ENCODE measurements at places on chromosomes 7 and 10.

GRCh38 chr7:55173671-55174070 lies 154.9 kb downstream of the EGFR start:
- DNase-seq = no peak

DNA sequence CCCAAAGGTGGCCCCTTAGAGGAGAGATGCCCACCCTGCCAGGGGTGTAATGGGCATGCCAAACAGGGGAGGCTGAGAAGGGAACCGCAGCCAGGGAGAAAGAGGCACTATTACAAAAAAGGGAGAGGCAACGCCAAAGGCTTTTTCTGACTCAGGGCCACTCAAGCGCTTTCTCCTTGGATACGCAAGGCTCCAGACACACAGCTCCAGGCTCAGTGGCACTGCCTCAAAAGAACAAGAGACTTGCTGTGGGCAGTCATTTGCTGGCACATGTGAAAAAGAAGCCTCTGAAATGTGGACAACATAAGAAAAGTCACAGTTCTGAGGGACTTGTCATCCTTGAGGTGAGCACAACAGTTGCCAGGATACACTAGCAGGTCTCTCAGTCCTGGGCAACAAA lies 128.4 kb downstream of the DGKI start:
- no peak for DNase-seq

DNA sequence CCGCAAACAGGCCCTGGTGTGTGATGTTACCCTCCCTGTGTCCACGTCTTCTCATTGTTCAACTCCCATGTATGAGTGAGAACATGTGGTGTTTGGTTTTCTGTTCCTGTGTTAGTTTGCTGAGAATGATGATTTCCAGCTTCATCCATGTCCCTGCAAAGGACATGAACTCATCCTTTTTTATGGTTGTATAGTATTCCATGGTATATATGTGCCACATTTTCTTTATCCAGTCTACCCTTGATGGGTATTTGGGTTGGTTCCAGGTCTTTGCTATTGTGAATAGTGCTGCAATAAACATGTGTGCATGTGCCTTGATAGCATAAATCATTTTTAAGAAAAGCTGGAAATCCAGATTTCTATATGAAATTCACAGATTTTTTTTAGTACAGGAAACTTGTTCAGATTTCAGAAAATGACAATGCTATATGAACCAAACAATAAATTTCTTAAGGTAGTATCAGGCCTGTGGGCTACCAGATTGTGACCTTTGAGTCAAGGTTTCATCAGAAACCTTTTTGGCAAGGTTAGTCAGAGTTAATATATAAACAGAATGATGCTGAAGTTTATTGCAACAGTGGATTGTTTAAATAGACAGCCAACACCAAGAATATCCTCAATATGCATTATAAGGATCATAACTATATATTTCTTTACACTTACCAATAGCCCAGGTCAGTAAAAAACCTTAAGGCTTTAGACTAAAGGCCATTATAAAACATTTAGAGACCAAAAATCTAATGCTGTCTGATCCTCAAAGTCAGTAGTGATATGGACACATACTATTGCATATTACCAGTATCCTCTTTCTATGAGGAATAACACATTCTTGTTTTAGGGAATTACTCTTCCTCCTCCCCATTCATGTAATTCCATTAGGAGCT lies 68.7 kb upstream of the PAPSS2 start:
- DNase-seq = no peak

GRCh38 chr7:53218730-53219504 lies 183.5 kb downstream of the POM121L12 start:
- no peak for DNase-seq

- DNase-seq = no peak
These were observed 131.7 kb downstream of the DGKI start for GRCh38 chr7:137715121-137715520.

GRCh38 chr10:79144351-79145173 lies 75.8 kb downstream of the ZMIZ1 start:
- no peak for DNase-seq

GRCh38 chr7:135842446-135843179 lies 94.0 kb upstream of the FAM180A start:
- DNase-seq = no peak

- no peak for DNase-seq
These were observed 30.6 kb downstream of the FAM237B start for GRCh38 chr7:90290244-90291113.

DNA sequence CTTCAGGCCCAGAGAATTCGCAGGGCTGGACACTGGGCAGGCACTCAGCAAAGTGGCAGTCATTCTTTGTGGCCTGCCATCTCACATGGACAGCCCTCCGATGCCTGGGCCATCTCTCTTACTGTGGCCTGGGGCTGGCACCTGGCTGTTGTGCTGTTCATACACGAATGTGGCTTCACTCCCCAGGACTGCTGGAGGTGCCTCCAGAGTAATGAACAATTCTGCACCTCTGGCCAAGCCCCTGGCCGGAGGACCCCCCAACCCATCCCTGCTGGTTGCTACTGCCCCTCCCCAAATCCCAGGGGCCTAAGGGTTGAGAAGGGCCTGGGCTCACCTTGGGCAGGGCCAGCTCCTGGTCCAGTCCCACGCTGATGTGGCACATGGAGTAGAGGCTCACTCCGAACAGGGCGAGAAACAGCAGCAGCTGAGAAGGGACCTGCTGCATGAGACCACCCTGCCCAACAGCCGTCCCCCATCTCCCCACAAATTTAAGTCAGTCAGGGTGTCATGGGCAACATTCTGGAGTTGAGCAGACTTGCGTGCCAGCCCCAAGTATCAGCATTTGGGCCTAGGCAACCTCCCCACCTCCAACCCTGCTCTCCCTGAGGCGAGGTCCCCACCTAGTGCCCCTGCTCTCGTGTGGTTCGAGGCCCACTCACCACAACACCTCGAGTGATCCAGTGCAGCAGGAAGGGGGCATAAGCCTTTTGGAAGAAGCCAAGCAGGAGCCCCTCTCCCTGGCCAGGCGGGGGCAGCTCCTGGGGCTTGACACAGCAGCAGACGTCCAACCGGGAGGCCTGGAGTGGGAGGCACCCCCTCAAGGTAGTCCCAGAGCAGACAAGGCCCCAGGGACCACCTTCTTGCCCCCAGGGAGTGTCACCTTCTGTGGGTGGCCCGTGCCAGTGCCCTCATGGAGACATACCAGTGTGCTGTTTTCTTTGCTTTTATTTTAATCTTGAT lies 9.4 kb downstream of the NPC1L1 start:
- DNase-seq = no peak

DNA sequence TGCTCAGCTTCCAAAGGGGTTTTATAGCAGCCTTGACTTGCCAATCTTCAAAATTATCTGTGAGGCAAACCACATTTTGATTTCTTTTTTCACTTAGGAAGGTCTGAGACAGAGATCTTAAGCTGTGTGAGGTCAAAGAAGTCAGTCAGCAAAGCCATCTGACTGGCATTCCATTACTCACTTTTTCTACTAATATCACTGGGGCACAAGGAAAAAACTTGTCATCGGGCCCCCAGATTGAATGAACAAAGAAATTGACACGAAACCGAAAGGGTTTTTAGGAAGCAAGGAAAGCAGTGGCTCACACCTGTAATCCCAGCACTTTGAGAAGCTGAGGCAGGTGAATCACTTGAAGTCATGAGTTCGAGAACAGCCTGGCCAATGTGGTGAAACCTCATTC lies 78.5 kb upstream of the FRMD4A start:
- DNase-seq = no peak

DNA sequence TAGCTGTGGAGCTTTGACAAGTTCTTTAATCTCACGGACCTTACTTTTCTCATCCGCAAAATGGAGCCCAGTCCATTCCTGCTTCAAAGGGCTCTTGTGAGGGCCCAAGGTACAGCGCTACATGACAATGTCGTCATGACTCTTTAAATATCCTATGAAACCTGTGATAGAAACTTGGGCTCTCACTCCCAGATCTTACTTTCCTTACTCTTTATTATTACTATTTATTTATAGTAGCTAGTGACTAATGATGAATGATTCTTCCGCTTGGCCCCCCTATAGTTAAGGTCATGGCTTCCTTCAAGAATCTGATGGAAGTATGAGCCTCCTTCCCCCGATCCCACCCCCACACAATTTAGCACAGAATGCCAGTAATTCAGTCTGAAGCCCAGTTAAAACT lies 41.9 kb downstream of the RBM20 start:
- no peak for DNase-seq

GRCh38 chr7:17745610-17746009 lies 194.7 kb downstream of the SNX13 start:
- DNase-seq = no peak

DNA sequence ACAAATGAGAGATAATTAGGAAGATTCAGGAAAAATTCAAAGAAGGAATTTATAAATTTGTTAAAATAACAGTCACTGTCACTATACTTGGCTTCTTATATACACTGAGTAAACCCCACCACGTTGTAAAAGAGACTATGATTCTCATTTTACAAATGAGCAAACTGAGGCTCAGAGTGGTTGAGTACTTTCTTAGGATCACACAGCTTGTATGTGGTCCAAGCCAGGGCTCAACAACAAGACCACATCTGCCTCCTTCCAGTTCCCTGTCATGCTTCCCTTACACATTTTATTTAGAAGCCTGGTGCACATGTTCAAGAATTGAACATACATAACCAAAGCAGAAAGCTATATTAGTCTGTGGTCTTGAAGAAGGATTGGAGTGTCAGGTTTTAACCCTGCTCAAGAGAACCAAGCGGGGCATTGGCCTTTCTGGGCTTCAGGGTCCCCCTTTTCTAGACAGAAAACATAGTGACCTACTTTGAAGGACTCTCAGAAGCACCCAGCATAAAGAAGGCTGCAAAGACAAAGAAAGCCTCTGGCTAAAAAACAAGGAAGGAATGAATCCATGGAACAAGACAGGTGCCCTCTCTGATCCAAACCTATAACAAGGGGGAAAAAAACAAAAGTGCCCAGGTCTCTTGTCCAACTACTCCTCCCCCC lies 846 bp downstream of the MRLN start:
- no peak for DNase-seq

Measured in cortex of kidney (tissue), 1 donor.